ENCODE measurements at places on chromosomes 1 and 21. TPM values are rescaled to one million over a fixed set of nuclear protein-coding genes. Genes with fewer than 3 reads are reported as not detected.

Gene OR4F16
- polyA plus RNA-seq = not detected

Gene GBP3
- 2.4 TPM for polyA plus RNA-seq

Gene CD244
- polyA plus RNA-seq = 0.08 TPM

Gene LEFTY2
- polyA plus RNA-seq = 0.11 TPM

Gene BEST4
- polyA plus RNA-seq = 0.11 TPM

Gene ERICH3
- 0.08 TPM for polyA plus RNA-seq

- no peak for DNase-seq
Measured at GRCh38 chr1:16235944-16236510, 956 bp downstream of the CPLANE2 start.

DNA sequence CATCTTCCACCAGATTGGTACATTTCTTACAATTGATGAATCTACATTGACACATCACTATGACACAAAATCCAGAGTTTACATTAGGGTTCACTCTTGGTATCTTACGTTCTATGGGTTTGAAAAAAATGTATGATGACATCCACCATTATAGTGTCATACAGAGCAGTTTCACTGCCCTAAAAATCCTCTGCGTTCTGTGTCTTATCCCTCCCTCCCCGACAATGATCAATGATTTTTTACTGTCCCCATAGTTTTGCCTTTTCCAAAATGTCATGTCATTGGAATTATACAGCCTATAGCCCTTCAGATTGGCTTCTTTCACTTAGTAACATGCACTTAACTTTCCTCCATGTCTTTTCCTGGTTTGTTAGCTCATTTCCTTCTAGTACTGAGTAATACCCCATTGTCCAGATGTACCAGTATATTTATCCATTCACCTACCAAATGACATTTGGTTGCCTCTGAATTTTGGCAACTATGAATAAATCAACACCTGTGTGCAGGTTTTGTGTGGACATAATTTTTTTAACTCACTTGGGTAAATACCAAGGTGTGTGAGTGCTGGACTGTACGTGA is 80.9 kb upstream of the CDC42BPA start:
- DNase-seq = no peak

DNA sequence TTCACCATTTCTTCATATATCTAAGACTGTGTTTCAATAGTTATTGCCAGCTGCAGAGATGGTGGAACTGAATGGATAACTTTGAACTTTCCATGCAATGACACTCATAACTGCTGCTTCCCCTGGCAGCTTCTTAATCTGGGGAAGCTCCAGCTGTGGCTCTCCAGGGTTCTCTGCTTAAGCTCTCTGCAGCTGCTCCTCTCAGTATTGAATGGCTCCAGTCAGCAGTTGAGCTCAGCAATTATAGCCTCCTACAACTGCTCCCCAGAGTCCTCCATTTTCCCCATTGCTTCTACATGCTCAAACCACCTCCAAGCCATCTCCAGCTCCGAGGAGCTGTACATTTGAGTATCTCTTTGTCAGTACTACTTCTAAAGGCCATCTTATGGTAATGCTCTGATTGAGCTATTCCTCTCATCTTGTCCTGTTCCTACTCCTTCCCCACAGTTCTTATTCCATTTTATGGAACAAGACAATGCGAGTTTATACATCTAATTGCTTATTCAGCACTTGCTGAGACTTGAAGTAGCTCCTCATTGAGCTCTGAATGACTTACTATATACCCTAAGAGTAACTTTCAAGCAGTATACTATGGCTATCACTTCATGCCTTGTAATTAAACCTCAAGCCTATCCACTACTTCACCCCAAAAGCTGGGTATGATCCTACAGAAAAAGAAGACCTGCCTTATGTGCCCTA is 362.4 kb downstream of the NEGR1 start:
- DNase-seq = no peak

GRCh38 chr1:152179566-152179965 is 20.5 kb upstream of the RPTN start:
- no peak for DNase-seq

DNA sequence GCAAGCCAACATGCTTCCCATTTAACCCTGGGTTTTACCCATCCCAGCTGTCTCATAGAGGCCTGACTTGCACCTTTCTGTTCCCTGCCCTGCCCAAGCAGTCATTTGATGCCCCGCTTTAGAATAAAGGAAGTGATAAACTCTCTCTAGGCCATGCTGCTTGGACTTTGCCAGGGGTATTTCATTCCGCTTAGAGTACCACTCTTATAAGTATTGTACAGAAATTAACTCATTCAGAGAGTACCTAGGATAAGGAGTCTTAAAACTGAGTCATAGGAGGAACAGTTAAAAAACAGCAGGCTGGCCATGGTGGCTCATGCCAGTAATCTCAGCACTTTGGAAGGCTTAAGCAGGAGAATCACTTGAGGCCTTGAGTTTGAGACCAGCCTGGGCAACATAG is 21.0 kb upstream of the LYST start:
- no peak for DNase-seq

- no peak for DNase-seq
Measured at GRCh38 chr1:204714194-204714860, 28.8 kb upstream of the LRRN2 start.

- no peak for DNase-seq
Measured at GRCh38 chr1:203173566-203173965, 2.1 kb downstream of the MYBPH start.

- DNase-seq = no peak
Measured at GRCh38 chr1:55062801-55063576, 23.6 kb downstream of the PCSK9 start.

- DNase-seq = no peak
Measured at GRCh38 chr1:19412654-19413053, 72.7 kb downstream of the CAPZB start.
